ENCODE measurements at places on chromosomes 11 and 22.

- no peak for DNase-seq
Measured at GRCh38 chr11:101291279-101291678, 161.7 kb upstream of the PGR start.

GRCh38 chr11:38530226-38530625 is 1932.2 kb upstream of the RAG2 start:
- no peak for DNase-seq

- no peak for DNase-seq
Measured at GRCh38 chr11:96235751-96236150, 107.2 kb downstream of the MAML2 start.

DNA sequence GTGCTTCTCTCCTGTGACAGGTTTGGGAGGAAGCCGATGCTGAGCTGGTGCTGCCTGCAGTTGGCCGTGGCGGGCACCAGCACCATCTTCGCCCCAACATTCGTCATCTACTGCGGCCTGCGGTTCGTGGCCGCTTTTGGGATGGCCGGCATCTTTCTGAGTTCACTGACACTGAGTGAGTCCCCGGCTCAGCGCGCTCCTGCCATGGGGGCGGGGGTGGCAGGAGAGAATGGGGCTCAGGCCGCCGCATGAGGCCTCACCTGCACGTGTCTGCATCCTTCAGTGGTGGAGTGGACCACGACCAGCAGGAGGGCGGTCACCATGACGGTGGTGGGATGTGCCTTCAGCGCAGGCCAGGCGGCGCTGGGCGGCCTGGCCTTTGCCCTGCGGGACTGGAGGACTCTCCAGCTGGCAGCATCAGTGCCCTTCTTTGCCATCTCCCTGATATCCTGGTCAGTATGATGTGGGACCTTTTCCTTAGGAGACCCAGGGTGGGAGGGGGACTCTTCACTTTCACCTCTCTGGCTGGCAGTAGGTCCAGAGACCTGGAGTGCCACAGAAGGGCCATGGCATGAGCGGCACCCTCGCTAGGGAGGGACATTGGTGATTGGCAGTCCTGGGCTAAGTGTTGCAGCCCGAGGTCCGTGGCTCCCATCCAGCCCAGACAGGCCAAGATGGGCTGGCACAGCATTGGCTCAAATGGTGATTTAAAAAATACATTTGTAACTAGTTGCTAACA is 28.9 kb upstream of the SLC22A12 start:
- DNase-seq, result no peak

- DNase-seq, result no peak
Measured at GRCh38 chr11:96523656-96524055, 133.8 kb downstream of the JRKL start.

- DNase-seq, result peak; percentile 3
Measured at GRCh38 chr11:20844630-20845029, 175.2 kb downstream of the NELL1 start.

- DNase-seq, result no peak
Measured at GRCh38 chr11:94203070-94203469, 74.4 kb downstream of the PANX1 start.

- peak; percentile 78 for DNase-seq
Measured at GRCh38 chr22:38572065-38572464, 2.1 kb upstream of the DMC1 start.

DNA sequence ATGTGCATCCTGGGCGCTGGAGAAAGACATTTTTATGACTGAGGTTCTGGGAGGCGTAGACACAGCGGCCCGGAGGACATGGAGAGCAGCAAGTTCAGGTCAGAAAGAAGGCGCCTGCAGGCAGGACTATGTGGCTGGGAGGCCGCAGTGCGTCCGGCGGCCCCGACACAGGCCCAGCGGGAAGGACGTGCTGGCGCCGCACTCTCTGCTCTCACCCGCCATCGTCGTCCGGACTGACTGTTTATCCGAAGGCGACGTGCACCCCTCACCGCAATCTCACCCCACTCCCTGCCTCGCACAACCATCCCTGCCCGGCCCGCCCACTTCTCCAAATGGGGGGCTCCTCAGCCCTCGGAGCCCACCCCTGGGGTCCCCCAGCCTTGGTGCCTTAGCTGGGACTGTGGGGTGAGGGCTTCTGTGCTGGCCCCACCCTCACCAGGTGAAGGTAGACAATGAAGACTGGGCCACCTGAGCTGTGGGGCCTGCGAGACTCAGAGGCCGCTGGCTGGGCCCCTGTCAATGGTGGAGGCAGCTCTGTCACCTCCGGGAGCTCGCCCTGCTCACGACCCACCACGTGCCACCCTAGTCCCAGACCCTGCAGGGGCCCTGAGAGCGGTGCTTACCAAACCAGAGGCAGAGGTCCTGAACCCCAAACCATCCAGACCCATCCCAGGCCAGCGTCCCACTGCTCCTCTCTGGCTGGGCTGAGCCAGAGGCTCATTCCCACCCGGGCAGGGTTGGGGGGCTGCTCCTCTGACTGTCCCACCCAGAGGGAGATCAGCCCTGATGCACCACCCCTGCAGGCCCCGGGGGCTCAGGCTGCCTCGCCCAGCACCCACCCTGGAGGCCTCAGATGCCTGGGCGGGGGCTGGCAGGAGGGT is 16.2 kb upstream of the MUC5B start:
- no peak for DNase-seq

DNA sequence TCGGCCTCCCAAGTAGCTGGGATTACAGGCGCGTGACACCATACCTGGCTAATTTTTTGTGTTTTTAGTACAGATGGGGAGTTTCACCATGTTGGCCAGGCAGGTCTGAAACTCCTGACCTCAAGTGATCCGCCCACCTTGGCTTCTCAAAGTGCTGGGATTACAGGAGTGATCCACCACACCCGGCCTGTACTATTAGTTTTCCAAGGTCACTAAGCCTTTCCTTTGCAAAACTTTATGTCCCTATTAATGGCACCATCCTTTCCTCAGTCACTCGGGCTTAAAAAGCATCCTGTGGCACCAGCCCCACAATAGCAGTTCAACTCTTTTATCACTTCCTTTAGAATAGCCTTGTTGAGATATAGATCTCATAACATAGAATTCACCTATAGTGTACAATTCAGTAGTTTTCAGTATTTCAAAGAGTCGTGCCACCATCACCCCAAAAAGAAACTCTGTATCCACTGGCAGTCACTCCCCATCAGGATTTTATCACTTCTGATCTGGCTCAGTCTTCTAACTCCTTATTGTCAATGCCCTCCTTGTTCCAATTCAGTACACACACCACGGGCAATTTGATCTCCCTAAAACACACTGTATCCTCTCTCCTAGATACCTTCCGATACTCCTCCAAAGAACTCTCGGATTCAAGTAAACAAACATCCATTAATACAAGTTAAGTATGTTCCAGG is 921 bp upstream of the BCL2L13 start:
- peak; percentile 20 for DNase-seq

GRCh38 chr11:46075168-46075567 is 46.1 kb downstream of the PHF21A start:
- no peak for DNase-seq

DNA sequence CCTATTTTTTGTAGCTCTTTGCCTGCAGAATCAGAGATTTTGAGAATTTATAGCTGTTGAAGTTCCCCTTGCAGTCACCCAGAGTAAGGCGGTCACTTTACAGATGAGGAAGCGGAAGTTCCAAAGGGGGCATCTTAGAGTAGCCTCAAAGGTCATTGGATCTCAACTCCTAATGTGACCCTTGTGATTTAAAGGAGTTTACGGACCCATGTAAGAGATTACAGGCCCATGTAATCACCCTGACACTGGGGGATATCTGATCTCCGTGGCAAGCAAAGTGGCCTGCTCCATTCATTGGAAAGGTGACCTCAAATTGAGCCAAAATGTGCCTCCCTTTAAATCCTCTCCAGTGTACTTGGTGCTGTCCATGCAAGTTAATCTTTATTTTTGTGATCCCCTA is 15.7 kb downstream of the P2RX3 start:
- DNase-seq, result no peak

GRCh38 chr22:40300884-40301672 is 45.2 kb upstream of the ADSL start:
- no peak for DNase-seq

- DNase-seq, result no peak
Measured at GRCh38 chr11:104926771-104927611, 28.7 kb upstream of the CASP12 start.
